ELR (cell line): ENCODE measurements at places on chromosomes 16 and 17.

DNA sequence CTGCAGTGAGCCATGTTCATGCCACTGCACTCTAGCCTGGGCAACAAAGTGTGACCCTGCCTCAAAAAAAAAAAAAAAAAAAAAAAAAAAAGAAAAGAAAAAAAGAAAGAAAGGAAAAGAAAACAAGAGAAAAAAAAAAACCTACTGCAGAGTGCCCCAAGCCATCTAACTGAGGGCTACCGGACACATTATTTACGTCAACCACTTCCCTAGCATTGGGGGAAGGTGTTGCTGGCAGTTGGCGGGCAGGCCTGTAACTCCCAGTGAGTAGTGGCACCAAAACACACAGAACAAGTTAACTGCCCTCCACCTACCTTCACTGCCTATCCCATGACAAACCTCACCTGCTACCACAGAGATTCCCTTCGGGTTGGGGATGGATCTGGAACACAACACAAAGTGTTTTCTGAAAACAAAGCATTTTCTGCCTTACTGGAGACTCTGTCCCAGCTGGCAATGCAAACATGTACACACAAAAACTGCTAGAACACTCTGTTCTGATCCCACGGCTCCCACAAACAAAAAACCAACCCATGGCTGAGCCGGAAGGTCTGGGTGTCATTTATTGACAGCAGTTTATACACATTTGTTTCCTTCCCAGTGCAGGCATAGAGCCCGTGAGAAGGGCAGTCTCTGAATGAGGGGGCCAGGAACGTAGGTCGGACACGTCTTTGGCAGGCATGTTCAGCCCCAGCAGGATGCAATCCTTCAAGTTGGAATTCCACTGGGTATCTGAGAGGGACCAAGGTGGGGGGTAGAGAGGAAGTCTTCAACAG, 11.0 kb downstream of the PHB1 start:
- DNase-seq: no peak

GRCh38 chr16:69476920-69477443, 52.6 kb downstream of the CYB5B start:
- peak; percentile 98 for DNase-seq

GRCh38 chr17:44518032-44518431, 14.8 kb upstream of the GPATCH8 start:
- peak; percentile 70 for DNase-seq

DNA sequence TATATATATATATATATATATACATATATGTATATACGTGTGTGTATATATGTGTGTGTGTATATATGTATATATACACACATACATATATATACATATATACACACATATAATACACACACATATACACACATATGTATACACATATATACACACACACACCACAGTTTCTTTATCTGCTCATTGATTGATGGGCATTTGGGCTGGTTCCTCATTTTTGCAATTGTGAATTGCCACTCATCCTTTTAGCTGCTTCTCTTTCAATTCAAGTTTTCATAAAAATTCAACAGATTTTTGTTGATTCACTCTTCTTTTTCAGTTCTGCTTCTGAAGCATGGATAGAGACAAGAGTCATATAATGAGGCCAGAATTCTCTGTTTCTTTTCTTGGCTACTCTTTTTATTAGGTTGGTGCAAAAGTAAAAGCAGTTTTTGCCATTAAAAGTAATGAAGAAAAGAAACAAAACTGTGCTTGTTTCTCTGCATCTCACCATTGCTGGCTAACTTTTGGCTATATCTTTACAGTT, 44.5 kb downstream of the SLFN5 start:
- no peak for DNase-seq
